ENCODE measurements at places on chromosomes 11 and 22.

GRCh38 chr11:11290354-11290753 lies 62.7 kb downstream of the CSNK2A3 start:
- no peak overlapping the region for H3K4me3 ChIP-seq
- no peaks in the 10 kb centered on the region for H3K36me3 ChIP-seq
- H3K27me3 ChIP-seq = no peaks in the 10 kb centered on the region
- H3K27ac ChIP-seq = no peak overlapping the region
- no peak for DNase-seq

- no peaks in the 10 kb centered on the region for H3K27me3 ChIP-seq
- no peak for DNase-seq
- no peaks in the 10 kb centered on the region for H3K36me3 ChIP-seq
These were observed 71.2 kb upstream of the WNT11 start for GRCh38 chr11:76277298-76278175.

- no peaks in the 10 kb centered on the region for H3K27me3 ChIP-seq
- no peak overlapping the region for H3K4me3 ChIP-seq
- no peaks in the 10 kb centered on the region for H3K36me3 ChIP-seq
- no peaks in the 10 kb centered on the region for H3K4me1 ChIP-seq
- no peak overlapping the region for H3K27ac ChIP-seq
These were observed 26.2 kb downstream of the UBASH3B start for GRCh38 chr11:122681735-122682134.

DNA sequence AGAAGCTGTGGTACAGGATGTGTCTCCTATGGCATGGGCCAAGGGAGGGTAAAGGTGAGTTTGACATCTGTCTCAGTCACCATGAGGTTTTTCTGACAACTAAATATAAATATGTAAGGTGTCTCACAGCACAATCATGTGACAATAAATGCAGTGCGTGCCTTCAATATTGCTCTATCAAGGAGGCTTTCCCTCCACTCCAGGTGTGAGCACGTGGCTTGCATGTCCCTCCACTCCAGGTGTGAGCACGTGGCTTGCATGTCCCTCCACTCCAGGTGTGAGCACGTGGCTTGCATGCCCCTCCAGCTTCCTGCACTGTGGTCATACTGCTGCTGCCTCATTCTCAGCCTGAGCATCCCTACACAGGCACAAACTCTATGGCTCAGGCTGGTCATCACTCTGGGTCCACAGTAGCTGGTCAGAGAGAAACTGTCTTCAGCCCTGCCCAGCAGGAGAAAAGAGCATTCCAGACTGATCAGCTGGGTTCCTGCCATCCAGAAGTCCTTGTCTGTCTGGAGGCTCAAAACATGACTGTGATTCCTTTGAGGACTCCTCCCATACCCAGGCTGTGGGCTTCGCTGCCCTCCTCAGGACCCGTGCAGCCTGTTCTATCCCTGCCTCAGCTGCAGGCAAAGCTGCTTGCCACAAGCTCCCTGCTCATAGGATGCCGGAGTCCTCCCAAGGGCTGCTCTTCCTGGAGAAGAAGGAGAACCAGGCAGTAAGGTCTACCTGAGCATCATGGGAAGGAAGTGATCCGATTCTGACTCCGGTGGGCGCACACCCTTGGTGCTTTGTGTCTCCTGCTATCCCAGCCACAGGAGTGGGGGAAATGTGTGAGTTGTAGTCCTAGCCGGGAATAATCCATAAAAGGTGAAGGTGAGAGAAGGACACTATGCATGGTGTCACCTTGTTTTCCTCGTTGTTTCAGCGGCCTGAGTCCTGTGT lies 33.4 kb upstream of the VPREB1 start:
- H3K27ac ChIP-seq = no peak overlapping the region
- no peaks in the 10 kb centered on the region for H3K27me3 ChIP-seq
- no peak overlapping the region for H3K4me3 ChIP-seq
- no peaks in the 10 kb centered on the region for H3K36me3 ChIP-seq
- no peaks in the 10 kb centered on the region for H3K4me1 ChIP-seq

- no peak overlapping the region for H3K4me3 ChIP-seq
- H3K27ac ChIP-seq = no peak overlapping the region
- no peaks in the 10 kb centered on the region for H3K36me3 ChIP-seq
- peaks cover 38% of the 10 kb centered on the region for H3K4me1 ChIP-seq
These were observed 137.8 kb downstream of the C11orf58 start for GRCh38 chr11:16876053-16876752.

- H3K36me3 ChIP-seq = no peaks in the 10 kb centered on the region
- no peaks in the 10 kb centered on the region for H3K27me3 ChIP-seq
- no peak overlapping the region for H3K4me3 ChIP-seq
- no peak for DNase-seq
These were observed 93.5 kb upstream of the ANO1 start for GRCh38 chr11:69984457-69985261.

DNA sequence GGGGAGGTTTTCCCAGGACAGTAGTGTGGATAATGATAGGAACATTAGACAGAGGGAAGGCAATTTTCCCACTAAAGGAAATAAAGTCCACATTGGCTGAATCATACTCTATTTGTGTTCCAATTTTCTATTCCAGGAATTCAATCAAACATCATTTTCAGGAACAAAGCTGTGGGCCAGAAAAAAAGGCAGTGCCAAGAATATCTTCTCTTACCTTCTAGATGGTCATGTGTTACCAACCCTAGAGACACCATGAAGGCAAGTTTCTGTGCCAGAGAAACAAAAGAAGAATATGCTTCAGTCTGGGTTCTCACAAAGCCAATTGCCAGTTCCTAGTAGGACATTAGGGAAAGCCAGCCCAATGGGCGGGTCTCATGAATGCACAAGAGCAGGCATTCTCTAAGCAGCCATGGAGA lies 27.5 kb downstream of the LARGE2 start:
- no peaks in the 10 kb centered on the region for H3K27me3 ChIP-seq
- no peak overlapping the region for H3K4me3 ChIP-seq
- H3K4me1 ChIP-seq = peaks cover 13% of the 10 kb centered on the region
- H3K27ac ChIP-seq = no peak overlapping the region

GRCh38 chr11:127648583-127648982 lies 648.0 kb upstream of the KIRREL3 start:
- DNase-seq = no peak
- no peaks in the 10 kb centered on the region for H3K4me1 ChIP-seq
- no peak overlapping the region for H3K27ac ChIP-seq
- no peaks in the 10 kb centered on the region for H3K27me3 ChIP-seq
- H3K36me3 ChIP-seq = no peaks in the 10 kb centered on the region

DNA sequence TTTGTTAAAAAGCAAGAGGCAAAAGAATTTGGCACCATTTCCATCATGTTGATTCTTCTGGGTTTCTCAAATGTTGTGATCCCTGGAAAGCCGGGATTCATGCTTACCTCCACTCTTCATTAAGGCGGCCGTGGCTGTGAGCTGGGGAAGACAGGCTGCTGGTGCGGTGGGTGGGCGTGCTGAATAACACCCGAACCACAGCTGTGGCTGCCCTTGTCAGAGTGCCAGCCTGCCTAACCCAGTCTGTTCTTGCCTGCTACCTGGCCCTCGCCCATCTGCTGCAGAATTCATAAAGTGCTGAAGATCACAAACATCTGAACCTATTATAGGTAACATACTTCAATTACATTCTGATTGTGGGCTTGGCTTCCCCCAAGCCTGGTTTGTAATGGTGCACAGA lies 95.8 kb upstream of the RCN1 start:
- no peak for DNase-seq
- no peak overlapping the region for H3K4me3 ChIP-seq
- no peak overlapping the region for H3K27ac ChIP-seq
- peaks cover 4% of the 10 kb centered on the region for H3K27me3 ChIP-seq
- H3K36me3 ChIP-seq = no peaks in the 10 kb centered on the region
- no peaks in the 10 kb centered on the region for H3K4me1 ChIP-seq

DNA sequence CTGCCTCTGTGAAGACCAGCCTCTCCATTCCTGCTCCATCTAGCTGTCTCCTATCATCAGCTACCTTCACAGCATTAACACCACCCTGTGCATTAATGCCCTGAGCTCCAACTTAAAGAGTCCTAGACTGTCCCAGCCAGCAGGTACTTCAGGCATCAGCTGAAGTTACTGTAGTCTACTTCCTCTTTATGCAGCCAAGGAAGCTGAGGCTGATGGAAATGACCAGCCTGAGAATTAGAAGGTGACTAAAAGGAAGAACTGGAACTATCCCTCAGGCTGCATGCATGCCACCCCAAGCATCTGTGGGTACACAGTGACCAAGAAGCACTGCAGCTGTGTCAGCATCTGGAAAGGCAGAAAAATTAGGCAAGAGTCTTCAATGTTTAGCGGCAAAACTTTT lies 28.2 kb downstream of the MS4A10 start:
- DNase-seq = no peak
- H3K4me1 ChIP-seq = no peaks in the 10 kb centered on the region
- H3K36me3 ChIP-seq = no peaks in the 10 kb centered on the region
- no peaks in the 10 kb centered on the region for H3K27me3 ChIP-seq

DNA sequence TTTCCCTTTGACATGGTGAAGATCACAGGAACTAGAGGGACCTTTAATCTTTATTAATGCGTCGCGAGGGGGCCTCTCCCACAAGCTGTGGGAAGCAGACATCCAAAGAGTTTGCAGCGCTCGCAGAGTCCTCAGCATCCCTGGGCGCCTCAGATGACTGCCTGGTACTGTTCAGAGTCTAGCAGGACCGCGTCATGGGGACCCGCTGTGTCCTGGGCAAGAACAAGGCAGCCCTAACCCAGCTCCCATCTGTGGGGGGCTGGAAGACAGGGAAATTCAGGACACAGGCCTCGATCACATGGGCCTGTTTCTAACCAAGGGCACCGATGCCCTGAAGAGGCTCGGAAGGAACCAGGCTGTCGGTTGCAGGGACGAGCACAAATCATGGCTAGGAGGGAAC lies 40.0 kb downstream of the CACNG2 start:
- no peak overlapping the region for H3K27ac ChIP-seq
- no peaks in the 10 kb centered on the region for H3K27me3 ChIP-seq
- no peak overlapping the region for H3K4me3 ChIP-seq
- no peaks in the 10 kb centered on the region for H3K36me3 ChIP-seq

DNA sequence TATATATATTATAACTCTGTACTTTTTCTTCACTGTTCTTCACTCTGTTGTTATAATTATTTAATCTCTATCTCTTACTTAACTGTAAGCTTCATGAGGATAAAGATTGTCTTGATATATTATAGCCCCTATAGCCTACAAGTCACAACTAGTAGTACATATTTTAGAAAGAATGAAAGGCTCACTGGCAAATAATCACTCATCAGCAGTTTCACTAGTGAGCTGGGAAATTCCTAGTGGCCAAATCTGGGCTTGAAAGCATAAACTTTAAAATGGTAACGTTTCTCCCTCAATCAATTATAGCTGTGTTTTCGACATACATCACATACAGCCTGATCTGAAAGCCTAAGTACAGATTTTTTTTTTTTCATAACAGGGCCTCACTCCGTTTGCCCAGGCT lies 42.5 kb downstream of the CTSC start:
- H3K27ac ChIP-seq = no peak overlapping the region
- H3K36me3 ChIP-seq = no peaks in the 10 kb centered on the region
- peaks cover 14% of the 10 kb centered on the region for H3K4me1 ChIP-seq
- H3K27me3 ChIP-seq = no peaks in the 10 kb centered on the region
- no peak overlapping the region for H3K4me3 ChIP-seq

Data from body of pancreas (tissue), 4 donors.